ENCODE measurements at places on chromosomes 5 and 9.

DNA sequence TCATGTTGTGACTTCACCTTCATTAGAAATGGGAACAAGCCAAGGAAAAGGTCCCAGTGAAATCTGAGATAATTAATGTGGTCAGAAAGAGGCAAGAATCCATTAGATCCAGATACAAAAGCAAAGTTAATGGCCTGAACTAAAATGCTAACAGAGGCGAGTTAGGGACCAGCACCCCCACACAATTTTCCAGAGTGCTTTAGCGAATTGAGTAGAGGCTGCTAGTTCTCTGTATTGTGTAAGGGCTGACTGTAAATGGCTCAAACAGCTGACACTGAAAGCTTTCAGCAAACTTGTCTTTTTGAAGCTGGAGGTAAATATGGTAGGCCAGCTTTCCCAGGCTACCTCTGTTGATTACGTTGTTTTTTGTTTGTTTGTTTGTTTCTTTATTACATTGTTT lies 75.5 kb downstream of the CSNK1A1 start:
- no peak for DNase-seq

DNA sequence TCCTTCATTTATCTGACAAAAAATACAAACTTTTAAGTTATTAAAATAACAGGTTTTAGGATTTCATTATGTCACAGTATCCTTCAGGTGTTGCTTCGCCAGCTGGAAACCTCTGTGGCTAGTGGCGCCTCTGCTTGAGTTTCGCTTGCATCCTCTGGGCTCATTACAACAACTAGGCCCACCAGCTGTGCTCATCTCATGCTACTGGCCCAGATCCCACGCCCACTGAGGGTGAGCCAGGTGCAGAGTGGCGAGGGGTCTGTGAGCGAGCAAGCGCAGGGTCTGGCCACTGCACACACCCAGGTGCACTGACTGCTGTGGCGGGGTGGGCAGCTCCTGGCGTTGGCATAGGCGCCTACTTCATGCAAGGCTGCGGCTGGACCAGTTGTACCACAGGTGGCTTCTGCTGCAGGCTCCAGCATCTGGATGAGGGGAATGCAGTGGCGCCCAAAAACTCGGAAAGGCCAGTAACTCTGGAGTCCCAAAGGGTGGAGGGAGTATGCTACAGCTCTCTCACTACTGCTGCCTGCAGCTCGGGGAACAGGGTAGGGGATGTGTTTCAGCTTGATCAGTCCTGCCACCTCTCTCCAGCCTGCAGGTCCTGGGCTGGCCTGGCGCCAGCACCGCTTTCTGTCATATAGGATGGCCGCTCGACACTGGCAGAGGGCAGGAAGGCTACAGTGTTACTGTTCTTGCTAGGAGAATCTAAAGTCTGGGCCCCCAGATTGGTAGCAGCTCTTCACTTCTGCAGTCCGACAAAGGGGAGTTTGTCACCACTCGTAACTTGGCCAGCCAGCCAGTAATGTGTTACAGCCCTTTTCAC lies 452.1 kb downstream of the TUSC1 start:
- DNase-seq, result no peak

DNA sequence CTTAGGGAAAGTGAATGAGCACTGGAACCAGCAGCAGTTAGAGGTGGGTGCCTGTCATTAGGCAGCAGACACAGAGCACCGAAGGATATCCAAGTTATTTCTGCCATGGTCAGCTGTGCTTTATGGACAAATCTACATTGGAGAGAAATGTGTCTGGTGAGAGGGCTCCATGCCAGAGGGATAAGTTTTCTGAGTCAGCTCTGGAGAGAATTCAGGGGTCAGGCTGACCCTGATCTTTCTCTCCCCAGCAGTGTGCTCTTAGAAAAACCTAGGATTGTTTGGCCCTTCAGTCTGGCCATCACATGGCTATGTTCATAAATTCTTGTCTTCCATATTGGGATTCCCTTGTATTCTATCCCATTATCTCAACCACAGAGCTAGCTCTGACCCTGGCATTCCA lies 8.9 kb upstream of the IL17B start:
- DNase-seq, result no peak

GRCh38 chr9:69472101-69472620 lies 147.1 kb downstream of the ENTREP1 start:
- no peak for DNase-seq

- DNase-seq, result no peak
These were observed 50.9 kb upstream of the ANKH start for GRCh38 chr5:14922456-14922855.

DNA sequence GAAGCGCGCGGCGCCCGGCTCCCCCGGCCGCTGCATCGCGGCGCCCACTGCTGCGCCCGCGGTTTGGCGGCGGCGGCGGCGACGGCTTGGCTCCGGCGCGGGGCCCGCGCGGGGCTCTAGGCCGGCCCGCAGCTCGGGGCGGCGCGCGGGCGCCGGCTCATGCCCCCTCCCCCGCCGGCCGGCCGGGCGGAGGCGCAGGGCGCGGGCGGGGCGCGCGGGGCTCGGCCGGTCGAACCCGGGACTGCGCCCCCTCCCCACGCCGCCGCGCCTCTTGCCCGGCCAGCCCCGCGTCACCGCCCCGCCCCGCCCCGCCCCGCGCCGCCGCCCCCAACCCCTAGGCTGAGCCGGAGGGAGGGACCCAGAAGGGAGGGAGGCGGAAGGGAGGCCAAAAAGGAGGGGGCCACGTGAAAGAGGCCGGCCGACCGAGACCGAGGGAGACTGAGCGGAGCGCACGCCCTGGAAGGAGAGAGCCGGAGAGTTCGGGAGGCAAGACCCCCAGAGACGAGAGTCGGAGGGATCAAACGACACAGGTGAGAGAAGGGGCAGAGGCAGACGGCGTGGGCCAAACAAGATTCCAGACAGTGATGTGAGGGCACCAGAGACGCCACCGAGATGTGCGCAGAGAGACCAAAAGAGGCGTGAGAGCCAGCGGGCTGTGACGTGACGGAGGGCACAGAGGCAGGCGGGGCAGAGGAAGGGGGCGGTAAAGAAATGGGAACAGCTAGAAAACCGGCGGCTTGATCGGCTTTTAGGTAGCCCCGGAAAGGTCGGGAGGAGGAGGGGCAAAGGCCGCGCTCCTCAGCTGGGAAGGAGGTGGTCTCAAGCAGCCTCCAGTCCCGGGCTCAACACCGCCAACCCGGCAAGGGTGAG lies at the start of gene BARX1:
Gene BARX1 (minus strand): TSS at position 245 of the 870 bp plus-strand sequence. CDS start 209 bp downstream, at position 36.
- no peak for DNase-seq

DNA sequence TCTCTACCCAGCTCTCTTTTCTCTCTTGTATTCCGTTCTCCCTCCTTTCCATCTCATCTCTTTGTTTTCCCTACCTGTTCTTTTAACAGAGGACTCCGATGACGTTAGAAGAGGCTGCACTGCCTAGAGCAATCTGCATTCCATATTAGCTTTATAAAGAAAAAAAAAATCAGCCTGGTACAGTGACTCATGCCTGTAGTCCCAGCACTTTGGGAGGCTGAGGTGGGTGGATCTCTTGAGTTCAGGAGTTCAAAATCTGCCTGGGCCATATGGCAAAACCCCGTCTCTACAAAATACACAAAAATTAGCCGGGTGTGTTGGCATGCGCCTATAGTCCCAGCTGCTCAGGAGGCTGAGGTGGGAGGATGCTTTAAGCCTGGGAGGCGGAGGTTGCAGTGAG lies 49.0 kb downstream of the DAPK1 start:
- no peak for DNase-seq

DNA sequence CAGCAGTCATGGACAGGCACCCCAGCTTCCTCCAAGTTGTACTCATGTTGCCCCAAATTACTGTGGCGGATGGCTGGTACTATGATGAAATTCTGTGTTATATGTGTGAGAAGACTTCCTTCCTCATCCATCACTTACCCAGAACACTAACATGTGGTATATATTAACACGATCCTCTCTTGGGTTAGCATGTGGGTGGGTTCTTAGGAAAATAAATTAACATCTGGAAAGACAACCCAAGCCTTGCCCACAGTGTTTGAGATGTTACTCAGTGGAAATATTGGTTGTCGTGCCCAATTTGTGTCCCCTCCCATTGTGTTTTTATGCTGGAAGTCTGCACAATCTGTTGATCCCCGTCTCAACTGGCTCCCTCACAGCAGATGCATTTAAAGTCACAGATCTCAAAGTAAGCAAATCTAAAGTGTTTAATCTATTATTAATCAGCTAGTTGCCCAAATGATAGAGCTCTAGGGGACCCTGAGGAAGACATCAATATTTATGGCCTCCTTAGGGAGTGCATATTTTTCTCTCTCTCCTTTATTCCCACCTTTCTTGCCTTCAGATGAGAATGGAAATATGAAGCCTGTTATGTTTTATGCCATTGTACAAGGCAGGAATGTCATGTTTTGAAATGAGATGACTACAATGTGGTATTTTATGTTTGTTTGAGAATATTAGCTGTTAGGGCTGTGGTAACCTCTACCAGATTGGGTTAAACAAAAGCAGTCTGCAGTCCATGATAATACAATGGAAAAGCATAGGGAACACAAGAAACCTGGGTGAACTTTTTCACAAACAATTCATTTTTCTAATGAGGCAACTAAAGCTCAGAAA lies 93.9 kb downstream of the GRIA1 start:
- no peak for DNase-seq

DNA sequence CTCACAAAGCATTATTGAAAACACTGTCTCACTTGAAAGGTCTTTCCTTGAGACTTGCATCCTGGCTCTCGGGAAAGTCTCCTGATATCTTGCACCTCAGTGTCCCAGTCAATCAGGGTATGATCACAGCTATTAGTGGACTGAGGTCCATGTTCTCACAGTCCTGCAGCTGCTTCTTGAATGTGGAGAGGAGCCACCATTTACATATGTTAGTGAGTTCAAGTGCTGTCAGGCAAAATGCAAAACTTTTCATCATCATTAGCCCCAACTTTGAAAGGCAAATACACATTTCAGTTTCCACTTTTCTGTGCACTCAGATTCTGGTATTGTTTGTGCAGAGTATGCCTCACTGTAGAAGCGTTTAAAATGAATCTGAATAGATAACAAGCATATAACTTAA lies 111.6 kb downstream of the SNX18 start:
- no peak for DNase-seq

- DNase-seq, result no peak
These were observed 11.7 kb downstream of the CAVIN4 start for GRCh38 chr9:100589582-100589981.

DNA sequence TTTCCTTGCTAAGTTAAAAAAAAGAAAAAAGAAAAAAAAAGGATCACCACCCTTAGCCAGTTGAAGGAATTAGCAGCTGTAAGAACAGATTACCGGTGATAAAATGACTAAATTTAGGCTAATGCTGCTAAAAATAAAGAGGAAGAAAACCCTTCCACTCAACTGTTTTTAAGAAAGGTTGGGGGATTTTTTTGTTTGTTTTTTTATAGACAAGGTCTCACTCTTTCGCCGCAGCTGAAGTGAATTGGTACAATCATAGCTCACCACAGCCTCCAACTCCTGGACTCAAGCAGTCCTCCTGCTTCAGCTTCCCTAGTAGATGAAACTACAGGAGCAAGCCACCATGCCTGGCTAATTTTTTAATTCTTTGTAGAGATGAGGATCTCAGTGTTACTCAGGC lies 101.7 kb downstream of the SNCAIP start:
- DNase-seq, result no peak

GRCh38 chr5:123207852-123208251 lies 118.8 kb downstream of the PRDM6 start:
- no peak for DNase-seq

GRCh38 chr9:128636556-128637530 lies 19.8 kb downstream of the DYNC2I2 start:
- no peak for DNase-seq

GRCh38 chr5:173317852-173318251 lies 10.4 kb downstream of the STC2 start:
- no peak for DNase-seq

- no peak for DNase-seq
These were observed 135.6 kb downstream of the DMRTA1 start for GRCh38 chr9:22582221-22582620.

DNA sequence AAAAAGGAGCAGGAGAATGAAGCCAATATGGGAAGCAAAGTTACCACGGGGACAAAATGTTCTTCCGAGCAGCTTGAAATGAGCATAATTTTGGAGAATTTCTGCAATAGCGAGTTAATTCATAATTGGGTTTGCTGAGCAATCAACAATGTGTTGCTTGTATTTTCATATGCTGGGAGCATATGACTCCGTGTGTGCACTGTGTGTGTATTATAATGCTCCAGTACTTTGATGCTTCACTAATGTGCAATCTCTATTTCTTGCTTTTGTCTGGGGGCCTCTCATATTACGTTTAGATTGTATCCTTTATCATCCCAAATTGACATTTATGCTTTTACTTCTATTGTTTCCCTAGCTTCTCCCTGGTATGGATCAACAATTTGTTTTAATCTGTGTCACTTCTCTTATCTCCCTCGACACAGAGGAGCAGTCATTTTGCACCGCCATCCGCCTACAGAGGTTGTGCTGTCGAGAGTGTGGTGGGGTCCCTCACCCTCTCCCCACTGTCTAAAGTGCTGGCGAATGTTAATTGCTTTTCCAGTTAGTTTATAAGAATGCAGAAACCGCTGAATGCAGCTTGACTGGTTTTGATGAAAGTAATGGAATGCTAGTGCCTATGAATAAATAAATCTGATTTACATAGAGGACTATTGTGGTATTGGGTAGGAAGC lies 372.5 kb upstream of the WWC1 start:
- no peak for DNase-seq

DNA sequence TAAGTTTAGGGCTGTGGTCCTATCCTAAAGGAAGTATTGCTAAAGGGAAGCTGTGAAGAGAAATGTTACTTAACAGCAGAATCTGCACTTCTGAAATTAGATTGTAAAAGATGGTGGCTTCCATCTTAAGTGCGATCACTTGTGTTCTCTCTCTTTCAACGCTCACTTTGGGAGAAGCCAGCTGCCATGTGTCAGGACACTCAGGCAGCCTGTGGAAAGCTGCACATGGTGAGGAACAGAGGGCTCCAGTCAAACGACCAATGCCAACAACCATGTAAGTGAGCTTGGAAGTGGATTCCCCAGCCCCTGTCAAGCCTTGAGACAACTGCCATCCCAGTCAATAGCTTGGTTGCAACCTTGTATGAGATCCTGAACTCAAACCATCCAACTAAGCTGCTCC lies 51.7 kb upstream of the GLRX start:
- DNase-seq, result no peak

DNA sequence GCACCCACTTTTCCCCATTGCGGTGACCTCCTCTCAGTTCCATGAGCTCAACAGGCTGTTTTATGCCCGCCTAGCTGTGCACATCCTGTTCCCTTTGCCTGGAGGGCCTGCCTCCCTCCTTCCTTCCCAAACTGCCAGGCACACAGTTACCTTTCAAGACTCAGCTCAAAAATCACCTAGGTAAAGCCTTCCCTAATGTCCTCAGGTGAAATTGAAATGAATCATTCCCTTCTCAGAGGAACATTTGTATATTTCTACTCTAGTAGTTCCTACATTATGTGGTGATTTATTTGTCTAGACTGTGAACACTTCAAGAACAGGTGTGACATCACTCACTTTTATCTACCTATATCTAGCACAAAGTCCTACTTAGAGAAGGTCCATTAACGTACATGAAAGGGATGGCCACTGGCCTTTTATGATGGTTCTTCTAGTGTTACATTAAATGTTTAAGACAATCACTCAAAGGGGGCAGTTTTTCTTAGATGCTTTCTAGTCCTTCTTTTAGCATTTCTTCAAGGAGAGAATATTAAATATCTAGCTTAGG lies 103.5 kb upstream of the EQTN start:
- no peak for DNase-seq

GRCh38 chr5:174245516-174246075 lies 200.1 kb downstream of the NSG2 start:
- DNase-seq, result no peak

Data from naive thymus-derived CD4-positive, alpha-beta T cell (primary cell).